PC-9 (cell line): ENCODE measurements at places on chromosomes 6 and 20. TPM values are rescaled to one million over a fixed set of nuclear protein-coding genes. Genes with fewer than 3 reads are reported as not detected.

The PLAGL1 gene
- total RNA-seq, result 7.8 and 8.3 TPM in 2 replicates

The KCNK16 gene
- not detected in 2 replicates for total RNA-seq

The BTNL2 gene
- total RNA-seq, result not detected in 2 replicates

The PBOV1 gene
- not detected in 2 replicates for total RNA-seq

The NKX2-4 gene
- total RNA-seq, result not detected in 2 replicates

The OR2J3 gene
- total RNA-seq, result not detected in 2 replicates

The OR2B3 gene
- total RNA-seq, result not detected in 2 replicates

The TRIM38 gene
- total RNA-seq, result 23.6 and 31.3 TPM in 2 replicates

The PPP1R3G gene
- 1.1 and 1.4 TPM in 2 replicates for total RNA-seq

The GGTLC1 gene
- 0.43 and 0.63 TPM in 2 replicates for total RNA-seq
